ENCODE measurements at places on chromosomes 7 and 10. TPM values are rescaled to one million over a fixed set of nuclear protein-coding genes. Genes with fewer than 3 reads are reported as not detected.
A peak's percentile ranks its signal among the peaks of the same experiment; 100 is the strongest.

GRCh38 chr7:90825779-90826178 is 229.7 kb downstream of the CDK14 start:
- no peaks in the 10 kb centered on the region for H3K36me3 ChIP-seq
- no peaks in the 10 kb centered on the region for H3K4me1 ChIP-seq
- H3K27ac ChIP-seq: no peak overlapping the region
- no peaks in the 10 kb centered on the region for H3K27me3 ChIP-seq
- DNase-seq: no peak
- H3K4me3 ChIP-seq: no peak overlapping the region

Gene COL13A1
- 4.5 TPM for total RNA-seq

- no peaks in the 10 kb centered on the region for H3K4me1 ChIP-seq
- DNase-seq: no peak
- H3K4me3 ChIP-seq: no peak overlapping the region
- no peaks in the 10 kb centered on the region for H3K27me3 ChIP-seq
- H3K27ac ChIP-seq: no peak overlapping the region
Observed at GRCh38 chr7:116310141-116310540, 99.8 kb downstream of the TES start.

DNA sequence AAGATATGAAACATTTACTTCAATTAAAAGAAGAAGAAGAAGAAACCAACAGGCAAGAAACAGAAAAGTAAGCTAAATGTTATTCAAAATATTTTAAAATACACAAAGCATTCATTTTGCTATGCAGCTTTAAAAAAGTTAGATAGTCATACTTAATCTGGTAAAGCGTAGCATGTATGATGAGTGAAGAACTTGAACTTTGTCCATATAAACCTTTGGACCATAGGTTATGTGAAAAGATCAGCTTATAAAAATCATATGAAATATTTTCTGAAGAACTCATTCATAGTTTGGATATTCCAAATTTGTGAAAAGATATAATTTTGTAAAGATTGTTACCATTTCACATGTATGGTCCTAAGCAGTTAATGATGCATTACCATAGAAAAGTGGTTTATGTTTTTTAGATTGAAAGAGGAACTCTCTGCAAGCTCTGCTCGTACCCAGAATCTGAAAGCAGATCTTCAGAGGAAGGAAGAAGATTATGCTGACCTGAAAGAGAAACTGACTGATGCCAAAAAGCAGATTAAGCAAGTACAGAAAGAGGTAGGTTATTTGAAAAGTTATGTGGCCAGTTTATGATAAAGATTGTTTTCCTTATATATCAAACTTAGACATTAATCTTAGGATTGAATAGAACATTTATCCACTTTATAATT is 37.3 kb downstream of the KIF20B start:
- H3K4me1 ChIP-seq: no peaks in the 10 kb centered on the region
- H3K27ac ChIP-seq: no peak overlapping the region
- H3K4me3 ChIP-seq: no peak overlapping the region
- no peaks in the 10 kb centered on the region for H3K36me3 ChIP-seq
- DNase-seq: no peak

DNA sequence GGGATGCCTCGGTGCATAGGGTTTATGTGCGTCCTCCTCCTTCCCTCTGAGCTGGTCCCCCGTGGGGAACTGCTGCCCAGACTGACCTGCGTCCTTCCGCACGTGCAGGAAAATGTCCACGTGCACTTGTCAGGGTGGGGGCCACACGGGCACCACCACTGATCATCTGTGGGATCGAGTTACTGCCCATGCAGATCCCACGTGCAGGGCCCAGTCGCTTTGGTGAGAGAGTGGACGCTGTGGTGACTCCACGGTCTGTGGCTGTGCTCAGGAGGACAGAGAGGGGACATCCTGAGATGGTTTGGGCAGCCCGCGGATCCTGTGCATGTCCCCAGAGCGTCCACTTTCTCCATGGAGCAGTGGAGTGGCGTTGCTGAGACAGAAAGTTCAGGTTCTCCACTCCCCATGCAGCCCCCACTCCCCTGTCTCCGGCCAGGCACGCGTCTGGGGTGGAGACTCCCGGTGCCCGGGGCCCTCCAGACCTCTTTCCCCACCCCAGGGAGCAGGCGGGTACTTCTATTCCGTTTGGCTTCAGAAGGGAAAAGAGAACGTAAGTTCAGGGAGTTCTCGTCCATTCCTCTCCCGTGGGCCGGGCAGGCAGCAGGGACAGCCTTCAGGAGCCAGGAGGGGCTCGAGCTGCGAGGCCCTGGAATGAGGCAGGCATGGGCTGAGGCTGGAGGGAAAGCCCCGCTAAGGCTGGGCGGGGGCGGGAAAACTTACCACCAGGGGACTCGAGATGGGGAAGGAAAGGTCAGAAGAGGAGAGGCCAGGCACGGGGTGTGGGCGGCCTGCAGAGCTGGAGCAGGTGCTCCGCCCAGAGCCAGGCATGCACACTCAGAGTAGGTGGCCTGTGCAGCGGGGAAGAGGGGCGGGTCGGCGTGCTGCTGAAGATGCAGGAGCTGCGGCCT is 59.9 kb downstream of the EGFR start:
- H3K27ac ChIP-seq: peak overlapping the region; percentile 85
- no peaks in the 10 kb centered on the region for H3K36me3 ChIP-seq
- no peaks in the 10 kb centered on the region for H3K27me3 ChIP-seq
- peak; percentile 75 for DNase-seq

Gene SEPTIN7
- 347 TPM for total RNA-seq

Gene AKAP9
- 85.8 TPM for total RNA-seq

- DNase-seq: peak; percentile 35
- no peaks in the 10 kb centered on the region for H3K4me1 ChIP-seq
- H3K4me3 ChIP-seq: no peak overlapping the region
- no peak overlapping the region for H3K27ac ChIP-seq
- H3K27me3 ChIP-seq: no peaks in the 10 kb centered on the region
- H3K36me3 ChIP-seq: no peaks in the 10 kb centered on the region
Observed at GRCh38 chr7:97845622-97846203, 26.5 kb downstream of the ASNS start.

GRCh38 chr10:101303087-101303703 is 50.8 kb upstream of the BTRC start:
- H3K27me3 ChIP-seq: peaks cover 8% of the 10 kb centered on the region
- H3K27ac ChIP-seq: no peak overlapping the region
- DNase-seq: no peak
- H3K4me1 ChIP-seq: no peaks in the 10 kb centered on the region
- H3K4me3 ChIP-seq: no peak overlapping the region

DNA sequence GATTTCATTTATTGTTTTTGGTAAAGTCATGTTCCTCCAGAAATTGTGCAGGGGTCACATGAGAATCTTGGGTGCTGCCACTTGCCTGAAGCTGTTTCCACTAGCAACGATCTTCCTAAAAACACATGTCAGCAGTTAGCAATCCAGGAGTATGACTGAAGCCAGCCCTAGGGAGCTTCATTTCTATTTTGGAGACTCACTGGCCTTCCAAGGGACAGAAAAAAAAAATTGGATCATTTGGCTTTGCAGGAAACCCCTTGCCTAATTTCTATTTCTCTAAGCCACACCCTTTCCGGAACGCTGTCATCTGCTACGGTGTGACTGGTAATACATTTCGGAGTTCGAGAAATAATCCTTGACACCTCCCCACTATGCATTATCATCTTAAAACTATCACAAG is 204.7 kb downstream of the TAX1BP1 start:
- H3K27me3 ChIP-seq: no peaks in the 10 kb centered on the region
- DNase-seq: no peak
- H3K27ac ChIP-seq: no peak overlapping the region
- H3K4me3 ChIP-seq: no peak overlapping the region
- no peaks in the 10 kb centered on the region for H3K36me3 ChIP-seq

GRCh38 chr7:2566890-2567678 is 8.3 kb downstream of the IQCE start:
- H3K27ac ChIP-seq: no peak overlapping the region
- H3K4me1 ChIP-seq: peaks cover 7% of the 10 kb centered on the region

Gene VAX1
- not detected for total RNA-seq

Gene DYNC1I1
- 2.5 TPM for total RNA-seq

DNA sequence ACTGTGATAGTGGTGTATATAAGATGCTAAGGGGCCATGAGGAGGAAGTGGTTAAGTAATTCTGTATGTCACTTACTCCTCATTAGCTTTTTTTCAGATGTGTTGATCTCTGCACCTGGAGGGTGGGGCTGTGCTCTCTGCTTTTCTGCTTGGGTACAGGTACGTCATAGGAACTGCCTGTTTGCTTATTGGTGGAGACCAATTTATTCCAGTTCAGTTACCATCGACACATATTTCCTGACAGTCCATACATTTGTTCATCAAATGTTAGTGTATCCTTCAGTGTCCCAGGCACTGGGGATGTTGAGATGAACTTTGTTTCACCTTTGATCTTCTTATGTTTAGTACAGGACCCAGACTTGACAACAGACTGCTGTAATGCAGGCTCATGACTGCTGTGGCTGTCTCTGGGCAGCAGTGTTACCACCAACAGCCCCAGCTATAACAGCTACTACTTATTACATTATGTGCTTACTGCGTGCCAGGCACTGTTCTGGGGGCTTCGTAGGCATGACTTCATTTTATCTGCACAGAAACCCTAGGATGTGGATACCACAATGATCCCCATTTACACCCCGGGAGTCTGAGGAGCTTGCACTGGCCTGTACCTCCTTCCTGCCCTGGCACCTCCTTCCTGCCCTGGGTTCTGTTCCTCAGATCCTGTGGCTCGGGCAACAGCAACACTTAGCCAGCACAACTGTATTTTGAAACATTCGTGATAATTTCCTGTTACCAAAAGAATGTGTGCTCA is 87.4 kb downstream of the BUB3 start:
- H3K36me3 ChIP-seq: no peaks in the 10 kb centered on the region
- H3K27ac ChIP-seq: no peak overlapping the region
- H3K4me3 ChIP-seq: no peak overlapping the region
- no peak for DNase-seq

DNA sequence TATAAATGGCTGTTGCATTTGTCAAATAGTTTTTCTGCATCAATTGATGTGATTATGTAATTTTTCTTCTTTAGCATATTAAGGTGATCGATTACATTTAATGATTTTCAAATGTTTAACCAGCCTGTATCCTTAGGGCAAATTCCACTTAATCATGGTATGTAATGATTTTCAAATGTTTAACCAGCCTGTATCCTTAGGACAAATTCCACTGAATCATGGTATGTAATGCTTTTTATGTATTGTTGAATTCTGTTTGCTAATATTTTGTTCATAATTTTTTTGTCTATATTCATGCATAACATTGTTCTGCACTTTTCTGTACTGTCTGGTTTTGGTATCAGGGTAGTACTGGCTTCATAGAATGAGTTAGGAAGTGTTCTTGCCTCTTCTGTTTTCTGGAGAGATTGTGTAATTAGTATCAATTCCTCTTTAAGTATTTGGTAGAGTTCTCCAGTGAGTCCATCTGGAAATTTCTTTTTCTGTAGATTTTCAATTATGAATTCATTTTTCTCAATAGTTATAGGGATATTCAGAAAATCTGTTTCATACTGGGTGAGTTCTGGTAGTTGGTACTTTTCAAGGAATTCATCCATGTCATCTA is 393.2 kb upstream of the FOXK1 start:
- H3K36me3 ChIP-seq: no peaks in the 10 kb centered on the region
- H3K27ac ChIP-seq: no peak overlapping the region
- DNase-seq: no peak
- H3K4me1 ChIP-seq: no peaks in the 10 kb centered on the region
- H3K4me3 ChIP-seq: no peak overlapping the region

Gene MBL2
- 1.1 TPM for total RNA-seq

GRCh38 chr10:52785418-52785817 is 12.8 kb upstream of the MBL2 start:
- DNase-seq: no peak
- H3K36me3 ChIP-seq: no peaks in the 10 kb centered on the region
- no peak overlapping the region for H3K4me3 ChIP-seq

Gene PAX4
- total RNA-seq: 0.24 TPM

Gene H2AZ2
- total RNA-seq: 176 TPM

GRCh38 chr10:4670737-4671136 is 155.3 kb upstream of the AKR1E2 start:
- H3K4me3 ChIP-seq: no peak overlapping the region
- peak overlapping the region; percentile 20 for H3K27ac ChIP-seq
- no peaks in the 10 kb centered on the region for H3K27me3 ChIP-seq
- no peak for DNase-seq
- H3K4me1 ChIP-seq: no peaks in the 10 kb centered on the region

- no peaks in the 10 kb centered on the region for H3K4me1 ChIP-seq
- H3K27me3 ChIP-seq: no peaks in the 10 kb centered on the region
- DNase-seq: no peak
- no peak overlapping the region for H3K4me3 ChIP-seq
Observed at GRCh38 chr10:117455346-117455745, 80.1 kb upstream of the PDZD8 start.

Gene ZNF735
- total RNA-seq: not detected

Gene DNAJC12
- 13.4 TPM for total RNA-seq

DNA sequence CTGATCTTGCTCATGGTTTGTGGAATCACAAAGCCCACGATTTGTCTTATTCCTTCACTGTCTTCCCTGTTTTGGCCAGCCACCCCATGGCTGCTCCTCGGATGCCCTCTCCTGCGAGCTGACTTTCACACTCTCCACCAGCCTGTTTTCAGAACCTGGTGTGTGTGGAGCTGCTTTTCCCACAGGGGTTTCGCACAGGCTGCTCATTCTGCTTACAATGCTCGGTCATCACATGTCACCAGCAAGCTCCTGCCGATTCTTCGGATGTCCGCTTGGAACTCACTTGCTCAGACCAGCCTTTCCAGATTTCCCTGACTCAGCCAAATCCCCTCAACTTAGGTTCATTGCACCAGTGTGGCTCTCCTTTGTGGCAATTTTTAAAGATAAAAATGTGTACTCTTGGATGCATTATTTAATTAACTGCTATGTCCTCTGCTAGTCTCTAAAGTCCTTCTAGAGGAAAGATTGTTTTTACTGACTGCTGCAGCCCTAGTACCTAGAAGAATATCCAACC is 1018.6 kb upstream of the LRRTM3 start:
- DNase-seq: no peak
- H3K36me3 ChIP-seq: no peaks in the 10 kb centered on the region
- no peak overlapping the region for H3K4me3 ChIP-seq
- no peaks in the 10 kb centered on the region for H3K27me3 ChIP-seq
- H3K27ac ChIP-seq: no peak overlapping the region

DNA sequence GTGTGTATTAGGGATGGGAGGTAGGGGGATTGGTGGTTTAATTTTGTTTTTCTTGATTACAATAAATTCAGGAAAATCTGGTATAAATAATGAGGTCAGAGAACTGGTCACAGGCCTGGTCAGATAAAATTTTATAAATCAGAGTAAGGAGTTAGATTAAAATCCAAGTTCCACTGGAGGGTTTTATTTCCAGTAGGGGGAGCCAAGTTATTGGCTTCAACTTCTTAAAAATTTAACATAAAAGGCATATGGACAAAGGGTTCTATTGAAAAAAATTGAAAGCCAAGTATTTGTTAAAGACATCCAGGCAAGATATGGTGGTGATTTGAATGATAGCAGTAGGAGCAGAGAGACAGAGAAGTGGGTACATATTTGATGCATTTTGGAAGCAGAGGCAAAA is 763.3 kb downstream of the SORCS1 start:
- no peak for DNase-seq
- no peak overlapping the region for H3K27ac ChIP-seq
- H3K36me3 ChIP-seq: no peaks in the 10 kb centered on the region
- H3K4me1 ChIP-seq: no peaks in the 10 kb centered on the region
- no peak overlapping the region for H3K4me3 ChIP-seq
- H3K27me3 ChIP-seq: no peaks in the 10 kb centered on the region
